ENCODE measurements at places on chromosomes 7 and 10.
A peak's percentile ranks its signal among the peaks of the same experiment; 100 is the strongest.

- DNase-seq = no peak
Measured at GRCh38 chr7:81064426-81064825, 145.6 kb upstream of the SEMA3C start.

DNA sequence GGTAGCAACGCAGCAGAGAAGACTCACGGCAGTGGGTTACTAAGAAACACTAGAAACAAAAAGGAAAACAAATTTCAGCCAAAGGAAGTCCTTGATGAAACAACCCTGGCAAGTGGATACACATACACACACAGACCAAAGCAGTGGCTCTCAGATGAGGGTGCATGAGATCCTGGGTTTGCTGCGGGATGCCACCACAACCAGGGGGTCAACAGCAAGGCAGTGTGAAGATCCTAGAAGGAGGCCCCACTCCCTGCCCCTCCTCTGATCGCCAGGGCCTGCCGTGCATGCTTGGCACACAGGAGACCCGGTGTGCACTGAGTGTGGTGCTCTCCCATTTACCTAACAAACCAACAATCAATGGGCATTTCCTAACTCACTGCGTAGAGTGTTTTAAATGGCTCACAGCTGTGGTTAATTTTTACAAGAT lies 252.3 kb upstream of the KLF14 start:
- no peak for DNase-seq

GRCh38 chr7:91347290-91347689 lies 83.1 kb downstream of the FZD1 start:
- DNase-seq = no peak

GRCh38 chr7:22307816-22308215 lies 49.1 kb downstream of the RAPGEF5 start:
- DNase-seq = no peak

DNA sequence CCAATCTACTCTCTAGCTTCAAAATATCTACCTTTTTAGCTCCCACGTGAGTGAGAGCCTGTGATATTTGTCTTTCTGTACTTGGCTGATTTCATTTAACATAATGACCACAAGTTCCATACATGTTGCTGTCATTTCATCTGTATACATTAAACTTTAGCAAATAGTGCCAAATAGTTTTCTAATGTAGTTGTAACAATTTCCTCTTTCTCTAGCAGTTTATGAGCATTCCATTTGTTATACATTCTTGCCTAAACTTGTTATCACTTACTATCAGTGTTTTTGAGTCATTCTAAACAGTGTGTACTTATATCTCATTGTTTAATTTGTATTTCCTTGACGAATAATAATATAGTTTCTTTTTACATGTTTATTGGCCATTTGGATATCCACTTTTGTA lies 77.2 kb downstream of the NEUROD6 start:
- no peak for DNase-seq

DNA sequence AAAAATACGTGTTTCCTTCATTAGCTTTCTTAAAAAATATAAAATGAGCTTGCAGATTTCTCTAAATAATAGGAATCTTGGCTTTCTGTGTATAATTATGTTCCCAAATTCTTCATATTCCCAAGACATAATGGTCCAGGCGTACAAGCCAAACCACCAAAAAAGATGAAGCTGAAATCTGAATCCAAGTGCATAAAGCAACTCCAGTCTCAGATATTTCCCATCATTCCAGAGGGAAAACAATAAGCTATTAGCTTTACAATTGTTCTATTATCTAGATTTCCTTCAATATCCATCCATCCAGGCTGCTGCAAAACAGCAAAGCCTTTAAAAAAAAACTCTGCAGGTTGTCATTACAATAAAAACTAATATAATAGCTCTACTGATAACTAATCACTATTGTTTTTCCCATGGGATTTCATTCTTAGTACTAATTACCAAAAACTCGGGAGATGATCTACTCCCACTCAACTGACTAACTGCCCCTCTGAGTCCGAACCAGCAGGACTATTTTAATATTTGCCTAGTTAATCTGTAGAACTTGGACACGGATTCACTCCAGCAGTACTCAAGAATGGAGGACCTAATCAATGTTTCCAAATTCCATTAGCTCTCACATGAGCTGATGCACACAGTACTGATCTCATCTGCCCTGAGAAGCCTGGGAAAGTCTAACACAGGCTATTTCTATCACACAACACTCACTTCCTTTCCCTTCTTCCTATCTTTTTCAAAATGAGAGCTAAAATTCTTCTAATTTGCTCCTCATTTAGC lies 108.9 kb upstream of the ASAH2 start:
- no peak for DNase-seq

GRCh38 chr7:13988065-13988464 lies 1.4 kb downstream of the ETV1 start:
- peak; percentile 48 for DNase-seq

- no peak for DNase-seq
Measured at GRCh38 chr10:22620140-22620857, 94.1 kb downstream of the PIP4K2A start.

DNA sequence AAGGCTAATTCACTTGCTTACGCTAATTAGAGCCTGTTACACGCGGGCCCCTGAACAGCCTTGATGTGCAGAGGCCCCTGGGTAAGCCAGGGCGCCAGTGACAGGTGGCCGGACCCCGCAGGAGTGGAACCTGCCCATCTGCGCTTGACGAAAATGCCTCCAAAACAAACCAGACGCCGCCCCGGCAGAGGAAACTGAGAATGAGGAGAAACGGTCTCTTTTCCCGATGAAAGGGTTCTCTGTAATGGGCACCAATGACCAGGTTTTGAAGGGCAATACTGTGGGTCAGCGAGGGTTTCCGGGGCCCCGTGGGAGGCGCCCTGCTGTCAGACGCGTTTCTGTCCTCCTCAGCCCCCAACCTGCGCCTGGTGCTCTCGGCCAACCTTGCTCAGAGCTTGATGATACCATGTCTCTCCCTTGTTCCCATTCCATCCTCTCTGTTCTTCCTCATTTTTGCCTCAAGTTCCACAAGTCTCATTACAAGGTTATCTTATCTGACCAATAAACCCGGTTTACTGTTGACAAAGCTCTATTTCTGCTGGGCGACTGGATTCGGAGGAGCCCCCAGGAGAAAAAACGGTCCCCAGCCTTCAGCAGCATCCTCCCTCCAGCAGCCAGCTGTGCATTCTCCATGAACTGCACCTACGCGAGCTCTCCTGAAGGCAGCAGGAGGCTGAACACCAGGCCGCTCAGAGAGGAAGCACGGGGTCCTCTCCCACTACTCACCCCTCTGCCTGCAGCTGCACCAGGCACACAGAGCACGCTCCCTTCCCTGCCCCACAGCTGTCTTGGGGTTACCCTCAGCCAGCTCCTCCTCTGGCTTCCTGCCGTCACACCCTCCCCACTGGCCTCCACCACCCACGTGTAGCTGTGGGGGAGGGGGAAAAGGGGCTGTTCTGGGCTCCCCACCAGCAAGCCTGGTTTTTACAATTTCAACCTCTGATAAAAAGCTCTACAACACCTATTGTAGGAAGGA lies 202.0 kb downstream of the MAD1L1 start:
- DNase-seq = no peak

DNA sequence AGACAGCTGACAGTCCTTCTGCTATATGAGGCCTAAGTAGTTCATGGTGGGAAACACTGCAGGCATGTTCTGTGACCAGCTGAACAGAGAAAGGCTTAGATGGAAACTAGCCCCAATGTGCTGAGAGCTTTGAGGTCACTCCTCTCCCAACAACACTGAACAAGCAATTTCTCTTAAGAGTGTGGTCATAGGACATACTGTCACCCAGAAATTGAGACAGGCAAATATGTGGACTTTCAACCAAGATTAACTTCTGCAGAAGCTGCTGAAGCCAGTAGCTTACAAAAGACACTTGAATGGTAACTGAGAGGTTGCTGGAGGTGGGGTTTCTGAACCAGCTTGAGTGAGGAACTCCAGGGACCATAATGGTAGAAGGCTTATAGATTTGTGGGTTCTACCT lies 38.9 kb upstream of the UNC5B start:
- no peak for DNase-seq

GRCh38 chr10:16883084-16883483 lies 65.9 kb upstream of the RSU1 start:
- DNase-seq = no peak

DNA sequence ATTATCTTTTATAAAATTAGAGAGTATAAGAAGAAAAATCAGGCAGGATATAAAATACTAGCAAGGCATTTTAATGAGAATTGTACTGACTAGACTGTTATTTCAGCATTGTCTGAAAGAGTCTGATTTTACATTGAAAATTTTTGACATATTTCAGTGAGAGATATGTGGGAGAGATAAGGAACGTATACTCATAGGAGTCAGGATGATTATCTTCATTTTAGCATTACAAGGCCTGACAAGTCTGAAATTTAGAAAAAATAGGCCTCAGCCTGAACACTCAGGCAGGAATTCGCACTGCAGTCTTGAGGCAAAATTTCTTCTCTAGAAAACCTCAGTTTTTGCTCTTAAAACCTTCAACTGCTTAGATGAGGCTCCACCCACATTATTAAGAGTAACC lies 386.0 kb downstream of the HGF start:
- DNase-seq = no peak

DNA sequence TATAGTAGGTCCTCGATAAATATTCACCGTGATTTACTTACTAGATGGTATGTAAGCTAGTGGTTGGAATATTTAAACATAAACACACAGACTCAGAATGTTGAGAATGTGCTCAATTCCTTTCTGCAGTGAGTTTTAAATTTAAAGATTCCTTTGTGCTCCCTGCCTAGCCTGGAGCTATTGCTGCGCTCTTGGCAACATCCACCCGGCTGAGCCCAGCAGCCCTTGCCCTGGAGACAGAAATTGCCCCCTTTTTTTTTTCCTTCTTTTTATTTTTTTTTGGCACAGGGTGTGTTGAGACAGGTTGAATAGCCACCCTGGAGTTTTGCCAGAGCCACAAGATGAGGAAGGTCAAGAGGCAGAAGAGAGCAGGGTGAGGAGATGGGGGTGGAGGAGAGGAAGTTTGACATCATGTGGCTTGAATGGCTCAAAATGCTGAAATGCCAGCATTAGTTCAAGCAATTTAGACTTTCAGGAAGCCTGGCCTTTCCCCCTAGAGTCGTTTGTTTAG lies 180.8 kb downstream of the PRKCQ start:
- no peak for DNase-seq

DNA sequence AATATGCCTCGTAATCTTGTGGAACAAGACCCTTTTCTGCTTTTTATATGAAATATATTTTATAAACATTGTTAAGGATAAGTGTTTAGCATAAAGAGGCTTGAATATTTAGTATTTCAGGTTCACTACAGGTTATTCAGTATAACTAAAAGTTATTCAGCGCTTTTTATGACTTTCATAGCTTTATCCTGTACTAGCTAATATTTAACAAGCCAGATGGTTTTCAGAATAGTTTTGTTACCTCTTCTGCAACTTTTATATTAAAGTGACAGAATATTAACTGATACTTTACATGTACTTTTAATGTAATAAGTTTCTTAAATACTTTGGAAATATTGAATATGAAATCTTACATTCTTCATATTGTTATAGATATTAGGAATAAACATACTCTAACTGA lies 75.4 kb downstream of the CYP51A1 start:
- DNase-seq = no peak

- no peak for DNase-seq
Measured at GRCh38 chr10:8048281-8049008, 6.0 kb upstream of the GATA3 start.

All from SW 1271 (cell line).